ENCODE measurements at places on chromosomes 3 and 15.

- DNase-seq, result no peak
Observed at GRCh38 chr3:47404955-47405790, 24.4 kb downstream of the PTPN23 start.

DNA sequence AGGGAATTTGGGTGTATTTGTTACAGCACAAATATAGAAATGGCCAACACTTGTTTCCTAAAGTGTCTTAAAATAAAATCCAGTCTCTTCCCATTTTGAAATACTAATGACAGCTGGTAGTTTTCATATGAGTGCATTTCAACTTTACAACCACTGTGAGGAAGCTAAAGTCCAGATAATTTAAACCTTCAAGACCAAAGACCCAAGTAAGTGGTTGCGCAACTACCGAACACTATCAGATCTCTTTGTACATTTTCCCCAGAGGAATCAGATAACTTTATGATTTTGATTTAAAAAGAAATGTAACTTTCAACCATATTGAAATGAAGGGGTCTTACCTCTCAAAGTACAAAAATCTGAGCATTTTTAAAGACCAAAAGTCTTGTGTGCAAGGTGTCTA lies 14.3 kb downstream of the BCL2L10 start:
- no peak for DNase-seq

- peak; percentile 13 for DNase-seq
Observed at GRCh38 chr3:52055537-52056351, 627 bp downstream of the DUSP7 start.

DNA sequence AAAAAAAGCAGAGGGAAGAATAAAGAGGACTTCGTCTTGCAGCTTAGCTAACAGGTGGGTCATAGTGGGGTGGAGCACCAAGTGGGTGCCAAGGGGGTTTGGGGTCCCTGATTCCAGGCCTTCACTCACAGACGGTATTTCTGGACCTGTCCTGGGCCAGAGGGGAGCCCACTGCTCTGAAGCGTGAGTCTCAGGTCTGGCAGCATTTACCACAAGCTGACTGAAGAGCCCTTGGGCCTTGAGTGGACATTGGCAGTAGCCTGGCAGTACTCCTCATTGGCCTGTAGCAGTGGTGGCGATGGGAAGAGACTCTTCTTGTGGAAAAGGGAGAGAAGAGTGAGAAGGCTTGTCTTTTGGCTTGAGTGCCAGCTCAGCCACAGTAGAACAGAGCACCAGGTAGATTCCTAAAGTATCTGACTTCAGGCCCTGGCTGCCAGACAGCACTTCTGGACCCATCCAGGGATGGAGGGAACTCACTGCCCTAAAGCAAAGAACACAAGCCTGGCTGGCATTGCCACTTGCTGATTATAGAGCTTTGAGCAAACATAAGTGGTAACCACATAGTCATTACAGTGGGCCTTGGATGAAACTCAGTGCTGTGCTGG lies 72.9 kb downstream of the GLDN start:
- DNase-seq, result no peak

DNA sequence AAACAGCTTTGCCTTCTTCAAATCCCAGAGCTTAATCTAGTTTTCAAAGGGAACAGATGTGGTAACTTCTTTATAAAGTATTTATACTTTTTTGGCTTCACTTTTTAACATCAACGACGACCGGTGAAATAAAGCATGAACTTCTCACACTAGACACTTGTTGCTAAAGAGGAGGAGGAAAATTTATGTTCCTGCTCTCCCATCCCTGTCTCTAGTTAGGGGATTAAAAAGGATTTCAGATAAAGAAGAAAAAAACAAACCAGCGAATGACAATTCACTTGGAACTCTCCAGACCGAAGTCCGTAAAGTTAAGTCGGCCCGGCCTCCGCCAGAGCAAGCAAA lies 672 bp downstream of the NEDD4 start:
- DNase-seq, result no peak
